ENCODE measurements at places on chromosomes 12 and 14.

DNA sequence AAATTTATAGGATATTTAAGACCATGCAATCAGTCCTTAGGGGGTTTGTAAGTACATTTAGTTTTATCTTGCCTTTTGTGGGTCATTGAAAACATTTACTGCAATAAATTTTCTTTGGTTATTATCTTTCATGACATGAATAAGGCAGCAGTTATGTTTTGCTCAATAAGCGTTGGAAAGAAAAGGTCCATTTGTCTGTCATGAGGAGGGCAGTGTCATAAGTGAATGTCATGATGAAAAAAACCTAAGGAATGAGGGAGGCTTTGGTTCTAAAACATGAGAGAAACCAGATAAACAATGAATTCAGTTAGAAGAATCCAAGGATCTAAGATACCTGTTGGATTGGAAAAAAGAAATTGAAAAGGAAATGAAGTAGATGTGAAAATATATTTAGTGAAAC lies 209.4 kb downstream of the NAV3 start:
- no peak for DNase-seq

DNA sequence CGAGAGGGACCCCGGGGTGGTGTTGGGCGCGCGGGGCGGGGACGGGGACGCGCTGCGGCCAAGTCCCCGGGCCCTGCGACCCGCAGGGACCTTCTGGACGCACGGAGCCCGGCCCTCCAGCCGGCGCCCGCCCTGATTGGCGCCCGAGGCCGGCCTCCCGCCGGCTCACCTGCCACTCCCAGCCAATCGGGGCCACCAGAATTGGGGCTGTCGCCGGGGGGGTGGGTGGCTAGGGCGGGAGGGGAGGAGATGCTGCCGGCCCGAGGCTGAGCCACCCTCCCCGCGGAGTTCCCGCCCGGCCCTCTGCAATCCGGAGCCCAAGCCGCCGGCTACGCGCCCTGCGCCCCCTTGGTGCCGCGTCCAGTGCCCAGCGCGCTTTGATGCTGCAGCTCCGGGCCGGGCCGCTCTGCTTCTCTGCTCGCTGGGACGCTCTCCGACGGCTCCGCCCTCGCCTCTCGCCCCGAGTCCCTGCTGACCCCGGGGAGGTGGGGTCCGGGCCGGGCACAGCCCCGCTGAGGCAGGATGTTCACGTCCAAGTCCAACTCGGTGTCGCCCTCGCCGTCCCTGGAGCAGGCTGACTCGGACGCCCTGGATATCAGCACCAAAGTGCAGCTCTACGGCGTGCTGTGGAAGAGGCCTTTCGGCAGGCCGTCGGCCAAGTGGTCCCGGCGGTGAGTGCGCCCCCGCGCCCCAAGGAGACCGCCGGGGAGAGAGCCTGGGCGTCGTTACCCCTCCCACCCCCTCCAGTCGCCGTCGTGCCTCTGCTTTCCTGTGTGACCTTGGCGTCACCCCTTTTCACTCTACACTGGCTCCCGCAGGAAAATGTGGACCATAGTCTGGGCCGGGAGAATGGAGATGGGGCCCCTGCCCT lies at the start of gene PLEKHD1:
TSS of gene PLEKHD1 (plus strand) at position 285 of the 871 bp plus-strand sequence. CDS start at position 523, 238 bp downstream.
- no peak for DNase-seq

- DNase-seq: no peak
Measured at GRCh38 chr14:33230021-33230420, 291.3 kb downstream of the NPAS3 start.

- no peak for DNase-seq
Measured at GRCh38 chr12:121034616-121035305, 4.3 kb downstream of the OASL start.

- DNase-seq: no peak
Measured at GRCh38 chr14:92558319-92558718, 44.7 kb downstream of the RIN3 start.

- no peak for DNase-seq
Measured at GRCh38 chr12:124725597-124726237, 137.9 kb downstream of the SCARB1 start.

DNA sequence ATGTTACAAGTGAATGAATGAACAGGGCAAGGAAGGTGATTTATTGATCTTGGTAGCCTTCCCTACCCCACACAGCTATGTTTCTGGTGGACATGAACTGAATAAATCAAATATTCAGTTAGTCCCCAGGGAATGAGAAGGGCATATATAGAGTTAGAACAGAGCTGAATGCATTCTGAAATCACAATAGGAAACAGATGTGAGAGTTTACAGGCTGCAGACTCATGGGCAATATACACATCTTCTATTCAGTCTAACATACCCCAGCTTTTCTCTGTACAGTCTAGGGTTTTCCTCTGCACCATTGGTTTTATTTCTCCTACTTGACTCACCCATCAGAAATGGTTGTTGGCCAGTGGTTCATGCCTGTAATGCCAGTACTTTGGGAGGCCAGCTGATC lies 7.3 kb upstream of the STX2 start:
- no peak for DNase-seq

DNA sequence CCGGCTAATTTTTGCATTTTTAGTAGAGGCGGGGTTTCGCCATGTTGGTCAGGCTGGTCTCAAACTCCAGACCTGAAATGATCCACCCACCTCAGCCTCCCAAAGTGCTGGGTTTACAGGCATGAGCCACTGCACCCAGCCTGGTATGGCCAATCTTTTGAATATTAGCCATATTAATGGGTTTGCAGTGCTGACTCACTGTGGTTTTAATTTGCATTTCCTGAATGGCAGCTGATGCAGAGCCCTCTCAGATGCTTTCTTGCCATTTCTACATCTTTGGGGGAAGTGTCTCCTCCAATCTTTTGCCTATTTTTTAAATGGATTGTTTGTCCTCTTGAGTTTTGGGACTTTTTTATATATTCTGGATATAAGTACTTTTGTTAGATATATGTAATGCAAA lies 55.5 kb upstream of the NPAS3 start:
- DNase-seq: no peak

DNA sequence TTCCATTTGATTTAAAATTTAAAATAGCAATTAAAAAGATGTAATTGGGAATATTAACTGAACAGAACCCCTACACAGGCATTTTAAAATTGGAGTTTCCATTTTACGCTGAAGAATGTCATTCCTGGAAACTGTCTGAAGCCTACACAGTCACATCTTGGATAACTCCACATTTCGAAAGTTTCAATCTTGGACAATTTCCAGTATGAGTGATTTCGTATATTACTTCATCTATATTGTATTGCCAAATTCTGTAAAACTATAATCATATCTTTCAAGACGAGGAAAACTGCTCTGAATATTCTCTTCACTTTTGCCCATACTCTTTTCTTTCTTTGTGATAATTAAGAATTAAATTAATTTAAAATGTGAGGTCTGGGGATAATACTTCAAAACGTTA lies 194.2 kb upstream of the ABCD2 start:
- no peak for DNase-seq

DNA sequence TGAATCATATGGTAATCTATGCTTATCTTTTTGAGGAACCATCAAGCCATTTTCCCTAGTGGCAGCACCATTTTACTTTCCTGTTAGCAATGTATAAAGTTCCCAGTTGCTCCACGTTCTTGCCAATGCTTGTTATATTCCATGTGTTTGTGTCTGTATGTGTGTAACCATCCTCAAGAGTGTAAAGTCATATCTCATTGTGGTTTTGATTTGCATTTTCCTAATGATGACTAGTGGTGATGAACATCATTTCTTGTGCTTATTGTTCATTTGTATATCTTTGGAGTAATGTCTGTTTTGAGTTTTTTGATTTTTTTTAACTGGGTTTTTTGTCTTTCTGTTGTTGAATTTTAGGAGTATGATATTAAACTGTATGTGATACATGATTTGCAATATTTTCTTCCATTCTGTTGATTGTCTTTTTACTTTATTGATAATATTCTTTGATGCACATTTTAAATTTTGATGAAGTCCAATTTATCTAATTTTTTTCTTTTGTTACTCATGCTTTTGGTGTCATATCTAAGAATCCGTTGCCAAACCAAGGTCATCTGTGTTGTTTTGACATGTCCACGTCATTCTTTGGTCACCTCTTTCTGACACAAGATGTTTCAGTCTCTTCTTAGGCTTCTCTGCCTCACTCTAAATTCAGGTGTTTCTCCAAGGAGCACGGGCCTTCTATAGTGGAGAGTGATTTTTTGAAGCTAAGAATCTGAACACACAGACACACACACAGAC lies 36.1 kb downstream of the PPHLN1 start:
- no peak for DNase-seq

GRCh38 chr12:104957719-104958000 lies 430 bp downstream of the SLC41A2 start:
- DNase-seq: no peak

DNA sequence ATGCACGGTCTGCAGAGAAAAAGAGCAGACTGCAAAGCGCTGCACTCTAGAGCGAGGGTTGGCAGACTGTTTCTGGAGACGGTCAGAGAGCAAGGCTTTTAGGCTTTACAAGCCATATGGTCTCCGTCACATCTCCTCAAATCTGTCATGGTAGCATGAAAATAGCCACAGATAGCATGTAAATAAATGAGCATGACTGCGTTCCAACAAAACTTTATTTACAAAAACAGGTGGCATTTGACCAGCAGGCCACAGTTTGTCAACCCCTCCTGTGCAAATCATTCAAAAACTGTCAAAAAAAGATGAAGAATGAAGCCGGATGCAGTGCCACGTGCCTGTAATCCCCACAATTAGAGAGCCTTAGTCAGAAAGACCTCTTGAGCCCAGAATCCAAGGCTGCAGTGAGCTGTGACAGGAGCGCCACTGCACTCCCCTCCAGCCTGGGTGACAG lies 18.9 kb downstream of the SYNE3 start:
- DNase-seq: no peak
